Calu3 (cell line): ENCODE measurements at places on chromosomes 3 and 15.

DNA sequence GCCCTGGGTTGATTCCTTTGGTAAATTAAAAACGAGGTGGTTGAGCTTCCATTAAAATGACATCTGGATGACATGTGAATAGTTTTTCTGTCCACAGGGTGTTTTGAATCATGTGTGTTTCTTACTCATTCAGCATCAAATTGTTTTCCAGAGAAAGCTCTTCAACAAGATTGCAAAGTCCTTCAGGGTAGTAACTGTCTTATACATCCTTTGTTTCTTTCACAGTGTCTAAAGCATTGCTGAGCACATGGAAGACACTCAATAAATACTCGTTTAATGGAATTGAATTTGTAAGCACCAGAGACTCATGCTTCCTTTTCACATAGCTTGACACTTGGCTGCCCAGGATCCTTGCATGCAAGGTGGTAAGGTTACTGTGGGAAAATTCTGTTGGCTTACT lies 223.1 kb upstream of the CNTN6 start:
- no peak for DNase-seq

- DNase-seq: no peak
These were observed 225.8 kb downstream of the MYRIP start for GRCh38 chr3:40035177-40035576.

- no peak for DNase-seq
These were observed 15.7 kb upstream of the MEF2A start for GRCh38 chr15:99550077-99550476.

DNA sequence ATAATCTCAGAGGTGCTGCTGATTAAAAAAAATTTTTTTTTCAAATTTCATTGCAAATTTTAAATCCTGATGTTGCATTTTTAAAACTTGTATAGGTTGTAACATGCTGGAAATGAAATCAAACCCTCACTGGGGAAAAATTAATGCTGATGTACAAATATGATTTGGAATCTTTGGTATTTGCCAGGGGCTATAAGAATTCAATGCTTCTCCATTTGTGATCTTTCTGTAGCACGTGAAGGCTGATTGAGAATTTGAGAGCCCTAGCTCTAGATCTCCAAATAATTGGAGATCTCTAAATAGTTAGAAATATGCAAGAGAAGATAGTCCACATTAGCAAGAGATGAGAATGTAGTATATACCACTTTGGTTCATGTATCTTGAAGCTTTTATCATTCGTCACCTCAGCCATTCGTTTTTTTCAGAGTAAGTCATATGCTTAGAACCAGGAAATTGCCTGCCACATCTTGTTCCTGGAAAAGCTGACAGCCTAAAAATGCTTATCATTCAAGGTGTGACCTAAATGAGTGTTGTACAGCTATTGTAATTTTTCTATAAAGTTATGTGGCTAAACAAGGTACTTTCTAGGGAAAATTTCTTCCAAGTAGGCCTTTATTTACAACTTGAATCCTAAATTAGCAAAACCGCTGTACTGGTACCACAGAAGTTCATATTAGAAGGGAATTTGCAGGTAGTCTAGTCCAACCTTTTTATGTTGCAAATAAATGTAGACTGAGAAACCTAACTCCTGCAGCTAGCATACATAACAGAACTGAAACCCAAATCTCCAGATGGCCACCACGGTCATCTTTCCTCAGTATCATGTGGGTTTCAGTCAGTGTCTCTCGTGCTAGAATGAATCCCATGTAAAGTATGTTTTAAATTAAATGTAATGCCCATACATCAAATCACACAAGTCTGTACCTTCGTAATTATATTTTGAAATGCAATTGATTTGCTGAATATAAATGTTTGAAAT lies 48.5 kb downstream of the FNDC3B start:
- DNase-seq: no peak

GRCh38 chr15:39886418-39886817 lies 33.6 kb downstream of the GPR176 start:
- DNase-seq: no peak

GRCh38 chr3:115211810-115212492 lies 64.9 kb upstream of the ZBTB20 start:
- no peak for DNase-seq
